ENCODE measurements at places on chromosomes 2 and 18. TPM values are rescaled to one million over a fixed set of nuclear protein-coding genes. Genes with fewer than 3 reads are reported as not detected.

GRCh38 chr2:12722447-12723316, 5.9 kb downstream of the TRIB2 start:
- no peak for DNase-seq

GRCh38 chr2:170850251-170850650, 33.6 kb downstream of the GAD1 start:
- no peak for DNase-seq

Gene LRP2
- polyA plus RNA-seq, result 2.9 TPM

Gene CERS6
- polyA plus RNA-seq, result 13.4 TPM

GRCh38 chr2:131425231-131425941, 50.5 kb upstream of the TUBA3D start:
- DNase-seq, result no peak

- no peak for DNase-seq
Measured at GRCh38 chr18:49020621-49021021, 69.9 kb upstream of the SMAD7 start.

DNA sequence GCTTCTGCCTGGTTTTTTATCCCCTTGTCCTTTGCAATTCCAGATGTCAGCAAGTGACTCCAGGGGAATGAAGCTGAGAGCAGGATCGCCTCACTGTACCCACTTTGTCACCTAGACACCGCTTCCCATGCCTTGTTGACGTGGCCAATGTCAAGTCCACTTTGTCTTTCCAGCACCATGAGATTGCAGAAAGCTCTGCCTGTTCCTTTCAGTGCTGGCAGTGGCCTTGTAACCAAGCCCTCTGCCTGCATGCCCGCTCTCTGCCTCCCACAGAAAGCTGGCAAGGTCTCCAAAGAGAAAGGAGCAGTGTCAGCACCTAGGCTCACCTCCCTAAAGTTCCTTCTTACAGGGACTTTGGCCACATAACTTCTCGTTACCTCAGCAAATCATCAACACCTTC, 282.2 kb upstream of the ST6GAL2 start:
- DNase-seq, result no peak

DNA sequence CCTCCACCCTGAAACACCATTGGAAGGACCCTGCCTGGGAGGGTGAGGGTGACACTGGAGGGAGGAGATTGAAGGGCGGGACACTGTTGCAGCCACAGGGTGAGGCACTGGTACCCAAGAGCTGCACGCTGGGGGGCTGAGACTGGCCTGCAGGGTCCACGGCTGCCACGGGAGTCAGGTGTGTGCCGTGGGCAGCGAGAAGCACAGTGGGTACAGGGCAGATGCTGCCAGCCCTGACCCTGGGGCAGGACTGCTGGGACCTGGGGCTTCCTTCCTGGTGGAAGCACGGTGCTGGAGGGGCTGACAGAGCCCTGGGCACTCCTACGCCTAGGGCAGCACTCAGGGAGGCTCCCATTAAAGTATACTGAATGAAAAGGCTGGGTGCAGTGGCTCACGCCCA, 16.6 kb downstream of the CYS1 start:
- no peak for DNase-seq

Gene ACADL
- polyA plus RNA-seq, result 25.7 TPM

DNA sequence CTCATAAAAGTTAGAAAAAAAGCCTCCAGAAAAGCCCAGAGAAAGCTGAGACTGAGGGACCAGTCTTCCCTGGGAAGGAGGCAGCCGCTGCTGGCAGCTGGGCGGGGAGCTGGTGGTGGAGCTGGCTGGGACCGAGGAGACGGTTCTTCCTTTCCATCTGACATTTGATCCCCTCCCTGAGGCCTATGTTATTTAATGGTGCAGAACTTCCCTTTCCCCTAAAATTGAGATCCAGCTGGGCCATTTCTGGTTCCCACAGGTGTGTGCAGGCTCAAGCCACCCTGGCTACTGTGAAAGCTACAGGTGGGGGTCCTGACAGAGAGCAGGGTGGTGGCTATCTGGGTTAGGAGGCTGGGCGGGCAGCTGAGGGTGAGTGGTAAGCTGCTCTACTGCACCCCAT, 81.5 kb upstream of the FZD7 start:
- DNase-seq, result no peak

GRCh38 chr18:13725566-13726231, 659 bp downstream of the FAM210A start:
- DNase-seq, result peak; percentile 10
